Left lung (tissue), 14 donors: ENCODE measurements at places on chromosomes 4 and X. TPM values are rescaled to one million over a fixed set of nuclear protein-coding genes. Genes with fewer than 3 reads are reported as not detected.

DNA sequence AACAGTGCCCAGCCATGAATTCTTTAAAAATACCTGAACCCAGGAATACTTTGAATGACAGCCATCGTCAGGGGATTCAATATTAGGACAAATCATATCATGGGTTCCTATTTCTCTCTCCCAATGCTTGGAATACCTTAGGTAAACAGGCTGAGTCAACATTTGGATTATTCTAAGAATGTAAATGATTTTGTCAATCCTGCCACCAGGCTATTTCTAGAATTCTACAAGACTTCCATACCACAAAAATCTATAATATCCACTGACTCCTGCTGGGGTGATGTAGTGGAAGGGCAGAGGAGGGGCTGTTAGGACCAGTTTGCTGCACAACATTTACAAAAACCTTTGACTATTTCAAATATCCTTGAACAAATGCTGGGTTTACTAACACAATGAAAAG, 65.2 kb downstream of the IGFBP7 start:
- H3K27me3 ChIP-seq: no peaks in the 10 kb centered on the region
- no peak for DNase-seq
- H3K27ac ChIP-seq: peak overlapping the region; percentile 69
- no peak overlapping the region for H3K4me3 ChIP-seq
- H3K4me1 ChIP-seq: peaks cover 10% of the 10 kb centered on the region

- no peaks in the 10 kb centered on the region for H3K36me3 ChIP-seq
- H3K27me3 ChIP-seq: no peaks in the 10 kb centered on the region
- DNase-seq: no peak
- H3K27ac ChIP-seq: no peak overlapping the region
- H3K4me1 ChIP-seq: peaks cover 6% of the 10 kb centered on the region
These were observed 14.8 kb downstream of the BLOC1S4 start for GRCh38 chr4:6730603-6731317.

DNA sequence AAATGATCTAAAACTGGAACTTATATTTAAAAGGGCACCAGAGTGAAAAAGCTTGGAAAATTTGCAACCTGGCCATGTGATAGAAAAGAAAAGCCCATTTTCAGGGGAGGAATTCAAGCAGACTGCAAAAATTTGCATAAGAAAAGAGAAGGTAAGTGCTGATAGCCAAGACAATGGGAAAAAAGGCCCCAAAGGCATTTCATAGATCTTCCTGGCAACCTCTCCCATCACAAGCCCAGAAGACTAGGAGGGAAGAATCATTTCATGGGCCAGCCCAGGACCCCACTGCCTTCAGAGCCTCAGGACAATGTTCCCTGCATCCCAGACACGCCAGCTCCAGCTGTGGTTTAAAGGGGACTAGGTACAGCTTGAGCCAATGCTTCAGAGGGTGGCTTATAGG, 887.3 kb upstream of the DIAPH2 start:
- no peak overlapping the region for H3K27ac ChIP-seq
- H3K27me3 ChIP-seq: no peaks in the 10 kb centered on the region
- H3K4me1 ChIP-seq: no peaks in the 10 kb centered on the region
- no peaks in the 10 kb centered on the region for H3K36me3 ChIP-seq

DNA sequence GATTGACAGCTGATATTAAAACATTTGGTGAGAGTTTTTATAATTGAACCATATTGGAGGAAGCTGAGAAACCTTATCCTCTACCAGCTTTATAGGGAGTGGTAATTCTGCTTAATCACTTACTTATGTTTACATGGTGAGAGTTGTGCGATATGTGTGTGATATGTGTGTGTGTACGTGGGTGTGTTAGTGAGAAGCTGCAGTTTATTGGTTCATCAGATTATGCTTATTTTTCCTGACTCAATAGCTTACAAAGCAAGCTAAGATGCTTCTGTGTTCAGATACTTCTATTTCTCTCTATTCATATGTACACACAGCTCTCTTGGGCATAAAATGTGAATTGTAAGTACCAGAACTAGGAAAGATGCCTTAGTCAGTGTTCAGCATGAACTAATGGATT, 343.7 kb downstream of the GRIA2 start:
- H3K27ac ChIP-seq: no peak overlapping the region
- no peaks in the 10 kb centered on the region for H3K27me3 ChIP-seq
- DNase-seq: no peak
- H3K4me3 ChIP-seq: no peak overlapping the region
- no peaks in the 10 kb centered on the region for H3K4me1 ChIP-seq
- no peaks in the 10 kb centered on the region for H3K36me3 ChIP-seq

- no peak overlapping the region for H3K4me3 ChIP-seq
- no peaks in the 10 kb centered on the region for H3K36me3 ChIP-seq
- peaks cover 27% of the 10 kb centered on the region for H3K4me1 ChIP-seq
- H3K27ac ChIP-seq: no peak overlapping the region
These were observed 5.2 kb downstream of the MGST2 start for GRCh38 chr4:139670775-139671174.

DNA sequence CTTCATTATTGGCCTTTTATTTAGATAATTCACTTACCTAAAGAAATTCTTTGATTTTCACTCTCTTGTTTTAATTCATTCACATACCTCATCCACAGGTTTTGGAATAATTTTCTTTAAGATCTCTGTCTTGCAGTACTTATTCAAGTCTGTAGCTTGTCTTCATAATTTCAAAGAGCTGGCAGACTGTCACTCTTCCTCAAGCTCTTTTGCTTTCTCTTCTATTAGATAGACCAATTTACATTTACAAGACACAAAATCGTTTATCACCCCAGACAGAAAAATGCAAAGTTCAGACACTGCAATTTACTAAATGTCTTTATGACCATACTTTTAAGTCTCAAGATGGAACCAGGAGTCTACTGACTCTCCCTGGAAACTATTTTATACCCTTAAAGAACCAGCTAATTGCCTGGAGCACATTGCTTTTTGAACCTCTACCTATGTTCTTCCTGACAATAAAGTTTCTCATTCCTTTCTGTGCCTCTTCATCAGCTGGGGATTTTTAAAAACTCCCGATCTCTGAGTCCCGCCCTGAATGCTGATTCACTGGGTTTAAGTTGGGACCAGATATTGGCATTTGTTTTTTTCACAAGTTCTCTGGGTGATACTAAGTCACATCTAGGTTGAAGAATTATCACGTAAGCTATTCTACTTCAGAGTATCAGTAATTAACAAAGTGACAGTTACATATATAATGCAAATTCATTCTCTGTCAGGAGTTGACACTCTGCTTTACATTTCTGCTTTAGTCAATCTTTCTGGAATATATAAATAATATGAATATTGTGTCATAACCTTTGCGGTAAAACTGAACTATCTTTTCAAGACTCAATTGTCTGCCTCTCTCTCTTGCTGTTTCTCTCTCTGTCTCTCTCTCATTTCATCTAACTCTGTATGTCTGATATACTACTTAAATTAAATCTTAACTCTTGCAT, 196.4 kb downstream of the PCDH7 start:
- no peaks in the 10 kb centered on the region for H3K4me1 ChIP-seq
- H3K27ac ChIP-seq: no peak overlapping the region
- H3K4me3 ChIP-seq: no peak overlapping the region
- H3K27me3 ChIP-seq: no peaks in the 10 kb centered on the region

- no peak overlapping the region for H3K27ac ChIP-seq
- no peak for DNase-seq
- H3K4me3 ChIP-seq: no peak overlapping the region
- H3K4me1 ChIP-seq: no peaks in the 10 kb centered on the region
These were observed 47.1 kb downstream of the PPP2R2C start for GRCh38 chr4:6425336-6425735.

Gene ARAP2
- total RNA-seq: 35.2 TPM

Gene PIR
- 16.5 TPM for total RNA-seq

Gene USP27X
- total RNA-seq: 3.5 TPM

Gene PRKG2
- 6.2 TPM for total RNA-seq
